ENCODE measurements at places on chromosomes 1 and 21. TPM values are rescaled to one million over a fixed set of nuclear protein-coding genes. Genes with fewer than 3 reads are reported as not detected.

DNA sequence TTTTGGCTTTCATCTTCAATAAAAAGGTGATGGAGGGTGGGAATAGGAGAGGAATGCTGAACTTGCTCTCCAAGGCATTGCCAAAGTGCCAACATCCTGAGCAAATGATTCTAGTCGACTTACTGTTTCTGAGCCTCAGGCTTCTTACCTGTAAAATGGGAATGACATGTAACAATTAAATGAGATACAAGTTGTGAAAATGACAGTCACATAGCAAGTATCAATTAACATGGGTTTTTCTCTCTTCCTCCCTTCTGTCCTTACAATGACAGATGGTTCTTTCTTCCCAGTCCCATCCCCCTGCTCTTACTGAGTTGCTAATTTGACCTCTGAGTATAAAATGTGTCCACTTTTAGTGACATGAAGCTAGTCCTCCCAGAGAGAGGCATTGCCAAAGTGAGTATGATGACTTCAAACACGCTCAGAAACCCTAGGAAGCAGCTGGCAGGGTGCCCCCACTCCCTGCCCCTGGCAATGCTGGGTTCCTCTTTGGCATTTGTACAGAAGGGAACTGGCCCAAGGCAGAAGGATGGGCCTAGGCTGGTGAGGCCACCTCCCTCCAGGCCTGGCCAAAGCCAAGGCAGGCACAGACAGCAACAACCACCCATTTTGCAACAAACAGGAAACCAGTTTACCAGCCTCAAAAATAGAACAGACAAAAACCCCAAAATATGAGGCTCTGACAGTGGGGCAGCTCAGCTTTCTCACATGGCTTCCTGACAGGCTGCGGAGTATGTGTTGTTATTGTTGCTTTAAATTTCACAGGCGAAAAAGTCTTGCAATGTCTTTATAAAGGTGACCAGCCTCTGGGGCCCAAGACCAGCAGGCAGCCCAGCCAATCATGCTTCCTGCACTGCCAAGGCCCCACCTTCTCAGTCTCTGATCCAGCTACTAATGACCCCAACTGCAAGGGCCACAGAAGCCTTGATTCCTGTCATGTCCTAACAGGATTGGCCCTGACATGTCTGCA, 115.9 kb downstream of the HIVEP3 start:
- DNase-seq, result no peak

- DNase-seq, result no peak
Measured at GRCh38 chr1:50980505-50980904, 10.5 kb downstream of the CDKN2C start.

DNA sequence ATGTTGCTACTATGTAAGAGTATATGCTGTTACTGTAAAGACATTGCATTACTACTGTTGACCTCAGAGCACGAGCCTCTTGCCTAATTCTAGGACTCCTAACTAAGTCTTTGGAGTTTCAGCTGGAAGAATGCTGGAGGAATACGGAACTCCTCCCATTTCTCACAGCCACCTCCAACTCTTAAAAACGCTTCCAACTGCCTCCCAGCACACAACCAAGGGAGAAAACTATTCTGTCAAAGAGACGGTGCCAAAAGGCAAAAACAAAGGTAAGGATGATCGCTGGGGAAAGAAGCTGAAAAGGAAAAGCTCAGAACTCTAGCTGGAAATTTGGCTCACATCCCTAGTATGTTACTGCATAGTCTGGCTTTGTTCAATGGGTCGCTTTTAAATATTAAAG, at the start of gene FMO2:
TSS of gene FMO2 (plus strand) at position 210 of the 400 bp plus-strand sequence. CDS start 414 bp downstream, outside the sequence.
- no peak for DNase-seq

- no peak for DNase-seq
Measured at GRCh38 chr1:71196685-71197084, 115.8 kb upstream of the ZRANB2 start.

GRCh38 chr1:39354572-39354971, 136.9 kb upstream of the BMP8A start:
- DNase-seq, result no peak

DNA sequence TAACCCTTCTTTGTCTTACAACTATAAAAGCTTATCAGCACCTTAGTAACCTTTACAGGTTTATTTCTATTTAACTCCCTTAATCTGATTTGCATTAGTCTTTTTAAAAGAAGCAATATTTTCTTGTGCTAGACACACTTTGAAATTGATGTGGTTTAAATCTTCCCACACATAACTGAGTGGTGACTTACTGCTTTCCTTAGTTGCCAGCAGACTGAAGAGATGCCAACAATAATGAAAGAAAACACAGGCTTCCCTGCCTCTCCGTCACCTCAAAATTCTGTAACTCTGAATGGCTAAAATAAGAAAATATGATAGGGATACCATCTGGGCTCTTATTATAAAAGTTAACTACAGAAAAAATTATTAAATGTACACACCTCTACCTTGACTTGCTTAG, 196.8 kb downstream of the PTBP2 start:
- DNase-seq, result no peak

DNA sequence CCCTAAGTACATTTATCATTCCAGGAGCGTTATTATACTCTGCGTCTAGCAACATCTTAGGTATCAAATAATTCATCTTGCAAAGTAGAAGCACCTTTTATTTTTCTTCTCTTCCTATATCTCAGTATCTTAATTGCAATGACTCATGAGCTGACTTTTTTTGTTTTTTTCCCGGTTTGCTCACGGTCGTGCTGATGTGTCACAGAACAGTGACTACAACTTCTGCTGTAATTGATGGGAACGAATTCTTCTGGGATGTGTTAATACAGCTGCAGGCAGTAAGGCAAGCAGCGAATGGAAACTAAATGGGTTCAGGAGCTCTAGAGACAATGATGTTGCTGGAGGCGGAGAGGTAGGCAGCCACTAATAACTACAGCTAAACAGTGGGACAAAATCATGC, 89.8 kb upstream of the TMPRSS15 start:
- DNase-seq, result no peak

- DNase-seq, result no peak
Measured at GRCh38 chr1:198340139-198340538, 183.3 kb downstream of the NEK7 start.

GRCh38 chr1:85451236-85451830, 13.6 kb downstream of the DDAH1 start:
- DNase-seq, result no peak

- no peak for DNase-seq
Measured at GRCh38 chr1:65832296-65832695, 39.6 kb downstream of the PDE4B start.

GRCh38 chr1:29592731-29593130, 356.4 kb downstream of the PTPRU start:
- DNase-seq, result no peak

- no peak for DNase-seq
Measured at GRCh38 chr1:181117648-181118449, 29.3 kb downstream of the IER5 start.

DNA sequence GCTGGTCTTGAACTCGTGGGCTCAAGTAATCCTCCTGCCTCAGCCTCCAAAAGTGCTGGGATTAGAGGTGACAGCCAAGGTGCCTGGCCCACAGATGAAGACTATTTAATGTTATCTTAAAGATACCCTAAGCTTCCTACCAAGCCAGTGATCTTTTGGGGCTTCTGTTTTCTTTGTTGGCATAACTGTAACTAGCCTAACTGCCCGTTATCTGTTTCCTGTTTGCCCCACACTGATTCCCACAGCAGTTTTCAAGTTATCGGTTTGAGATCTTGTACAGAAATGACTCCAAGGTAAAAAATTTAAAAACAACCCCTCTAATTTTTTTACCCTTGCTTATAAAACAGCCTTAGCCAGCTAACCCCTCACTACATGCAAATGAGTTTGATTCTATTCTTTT, 12.4 kb downstream of the SELL start:
- no peak for DNase-seq

GRCh38 chr1:226800763-226801380, 61.8 kb upstream of the ITPKB start:
- no peak for DNase-seq

DNA sequence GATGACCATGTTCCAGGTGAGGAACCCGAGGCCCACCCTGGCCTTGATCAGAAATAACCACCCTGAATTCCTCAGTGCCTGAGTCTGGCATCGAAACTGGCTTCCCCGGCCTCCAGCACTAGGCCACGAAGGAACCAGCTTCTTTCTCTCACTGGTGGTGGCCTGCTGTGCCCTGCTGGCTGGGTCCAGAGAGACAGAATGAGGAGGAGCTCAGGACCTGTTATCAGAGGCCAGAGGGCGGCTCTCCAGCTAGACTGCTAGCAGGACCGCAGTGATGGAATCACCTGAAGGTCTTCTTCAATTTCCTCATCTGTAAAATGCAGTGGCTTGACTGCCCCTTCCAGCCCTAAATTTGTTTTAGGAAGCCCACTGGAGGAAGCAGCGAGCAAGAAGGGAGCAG, 20.5 kb downstream of the ROR1 start:
- DNase-seq, result no peak

GRCh38 chr1:195251900-195252299, 1356.3 kb downstream of the KCNT2 start:
- no peak for DNase-seq

DNA sequence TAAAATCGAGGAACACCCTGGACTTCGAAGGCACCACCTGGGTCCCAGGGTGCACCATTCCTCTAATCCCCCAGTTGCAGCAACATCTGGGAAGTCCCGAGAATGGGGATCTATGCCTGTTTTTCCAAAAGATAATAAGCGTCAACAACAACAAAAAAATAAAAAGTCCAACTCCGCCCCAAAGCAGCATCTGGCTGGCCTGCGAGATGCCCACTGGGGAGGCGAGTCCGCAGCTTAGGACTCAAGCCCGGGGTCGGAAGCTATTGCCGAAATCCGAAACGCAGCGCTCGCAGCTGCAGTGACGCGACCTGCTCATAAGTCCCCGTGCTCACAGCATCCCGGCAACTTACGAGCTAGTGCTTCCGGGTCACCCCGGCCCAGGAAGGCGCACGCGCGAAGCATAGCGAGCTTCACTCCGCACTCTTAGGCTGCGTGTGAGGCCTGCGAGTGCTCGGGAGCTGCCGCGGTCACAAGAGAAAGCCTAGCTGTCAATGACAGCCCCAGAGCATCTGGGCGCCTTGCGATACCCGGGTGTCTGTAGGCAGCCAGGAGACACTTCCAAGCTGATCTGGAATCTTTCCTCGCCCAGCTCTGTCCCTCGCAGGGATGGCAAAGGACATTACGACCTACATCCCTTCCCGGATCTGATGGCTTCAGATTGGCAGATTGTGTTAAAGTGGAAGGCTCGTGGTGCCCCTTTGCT, 9.9 kb upstream of the LTN1 start:
- peak; percentile 95 for DNase-seq

DNA sequence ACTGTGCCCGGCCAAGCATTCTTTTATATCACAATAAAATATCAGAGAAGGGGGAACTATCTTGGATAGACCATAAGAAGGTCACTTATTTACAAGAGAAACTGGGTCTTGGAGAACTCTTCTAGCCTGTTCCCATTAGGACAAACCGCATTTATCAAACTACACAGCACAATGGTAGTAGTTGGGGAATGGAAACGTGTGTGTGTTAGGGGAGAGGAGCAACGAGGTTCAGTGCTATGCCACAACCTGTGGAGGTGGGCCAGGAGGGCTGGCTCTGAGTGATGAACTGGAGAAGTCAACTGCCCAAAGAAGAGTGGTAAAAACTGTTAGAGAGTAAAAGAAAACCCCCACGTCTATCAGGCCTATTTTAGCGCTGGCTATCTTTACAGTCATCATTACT, 1.6 kb downstream of the DONSON start:
- no peak for DNase-seq

DNA sequence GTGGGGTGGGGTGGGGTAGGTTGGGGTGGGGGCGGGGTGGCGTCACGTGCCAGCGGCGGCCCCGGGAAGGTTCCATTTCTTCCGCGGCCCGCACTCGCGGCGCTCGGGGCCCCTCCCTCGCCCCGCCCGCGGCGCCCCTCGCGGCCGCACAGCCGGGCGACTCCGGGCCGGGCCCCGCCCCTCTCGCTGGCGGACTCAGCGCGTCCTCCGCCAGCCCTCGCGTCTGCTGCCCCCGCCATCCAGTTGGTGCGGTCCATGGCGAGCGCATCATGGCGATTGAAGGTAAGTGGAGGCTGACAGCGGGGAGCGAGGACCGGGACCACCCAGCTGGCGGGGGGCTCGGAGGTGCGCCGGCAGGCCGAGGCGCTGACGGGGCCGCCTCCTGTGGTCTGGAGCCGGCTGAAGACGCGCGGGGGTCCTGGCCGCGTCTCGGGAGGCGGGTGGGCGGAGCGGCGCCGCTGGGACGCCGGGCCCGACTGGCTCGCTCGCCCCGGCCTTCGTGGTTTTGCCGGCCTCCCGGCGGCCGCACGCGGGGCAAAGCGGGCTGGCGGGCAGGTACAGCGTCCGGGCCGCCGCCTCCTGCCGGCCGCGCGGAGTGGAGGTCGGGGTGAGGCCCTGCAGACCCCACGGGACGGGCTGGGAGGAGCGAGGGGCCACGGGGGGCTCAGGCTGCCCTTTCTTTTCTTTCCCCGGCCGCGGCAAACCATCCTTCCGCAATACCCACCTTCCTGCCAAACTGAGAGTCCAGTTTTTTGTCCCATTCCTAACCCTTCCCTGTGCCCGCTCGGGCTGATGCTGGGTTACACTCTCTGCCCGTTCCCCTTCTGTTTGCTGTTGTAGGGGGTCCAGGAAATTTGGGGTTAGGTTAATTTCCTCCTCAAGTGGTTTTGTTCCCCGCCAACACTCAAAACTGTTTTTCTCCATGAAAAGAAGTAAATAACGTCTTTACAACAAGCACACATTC, at the start of gene SYT14:
TSS of gene SYT14 (plus strand) at position 222 of the 964 bp plus-strand sequence. CDS start at position 270, 48 bp downstream.
- no peak for DNase-seq

DNA sequence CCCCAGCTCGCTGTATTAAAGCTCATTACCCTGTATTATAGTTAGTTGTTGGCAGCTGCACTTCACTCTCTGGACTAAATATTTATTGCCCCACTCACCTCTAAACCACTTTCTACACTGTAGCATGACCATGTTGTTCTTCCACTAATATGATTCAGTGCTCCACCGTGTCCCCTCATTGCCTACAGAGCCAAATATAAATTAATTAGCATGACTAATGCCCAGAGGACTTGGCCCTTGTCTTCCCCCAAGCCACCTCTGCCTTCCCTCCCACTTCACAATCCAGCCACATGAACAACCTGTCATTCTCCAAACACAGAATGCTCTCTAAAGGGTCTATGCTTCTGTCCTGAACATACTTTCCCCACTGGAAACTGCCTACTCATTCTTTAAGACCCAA, 276.5 kb downstream of the PLPP3 start:
- no peak for DNase-seq

- no peak for DNase-seq
Measured at GRCh38 chr1:919271-919872, 4.4 kb upstream of the SAMD11 start.

GPR153 gene
- 0.31 TPM for total RNA-seq

MROH7 gene
- 0.11 TPM for total RNA-seq

GPR3 gene
- total RNA-seq, result 0.25 TPM

KRTAP21-2 gene
- total RNA-seq, result not detected

TIE1 gene
- total RNA-seq, result 0.49 TPM

PRRX1 gene
- total RNA-seq, result not detected

MATN1 gene
- 0.31 TPM for total RNA-seq

SLC2A5 gene
- not detected for total RNA-seq

TSPEAR gene
- not detected for total RNA-seq
